Bronchial smooth muscle cell (primary cell): ENCODE measurements at places on chromosomes 16 and 17. TPM values are rescaled to one million over a fixed set of nuclear protein-coding genes. Genes with fewer than 3 reads are reported as not detected.

Gene OR2C1
- total RNA-seq = 0.16 and 0.43 TPM in 2 replicates

Gene SLC16A5
- 4.7 and 10.6 TPM in 2 replicates for total RNA-seq

Gene CDRT15L2
- total RNA-seq = not detected in 2 replicates

Gene KRTAP4-4
- total RNA-seq = not detected in 2 replicates

Gene FUS
- total RNA-seq = 32.5 and 32.7 TPM in 2 replicates

Gene OR1A1
- total RNA-seq = not detected in 2 replicates

Gene AXIN2
- total RNA-seq = 3.3 and 4.2 TPM in 2 replicates

Gene ARHGAP44
- total RNA-seq = 0.95 and 1.0 TPM in 2 replicates

Gene KRT23
- total RNA-seq = 0.16 and 1.1 TPM in 2 replicates

Gene MMP15
- 1.2 and 1.3 TPM in 2 replicates for total RNA-seq

Gene ARL5C
- total RNA-seq = under 0.01 TPM in 1 of 2 replicates, not detected in the other

Gene RAC3
- total RNA-seq = 5.4 and 5.7 TPM in 2 replicates

Gene HSBP1
- 116 and 271 TPM in 2 replicates for total RNA-seq

Gene TMEM92
- 0.09 and 0.16 TPM in 2 replicates for total RNA-seq

Gene KRT31
- total RNA-seq = not detected in 2 replicates
